ENCODE measurements at places on chromosomes 4 and X.

- DNase-seq, result peak; percentile 74
Measured at GRCh38 chr4:137685357-137685756, 153.1 kb upstream of the PCDH18 start.

GRCh38 chrX:121598356-121598755 is 550.9 kb downstream of the GLUD2 start:
- DNase-seq, result no peak

GRCh38 chr4:46594661-46595060 is 204.7 kb upstream of the GABRA2 start:
- no peak for DNase-seq

GRCh38 chrX:12779534-12779933 is 11.7 kb upstream of the PRPS2 start:
- DNase-seq, result no peak

DNA sequence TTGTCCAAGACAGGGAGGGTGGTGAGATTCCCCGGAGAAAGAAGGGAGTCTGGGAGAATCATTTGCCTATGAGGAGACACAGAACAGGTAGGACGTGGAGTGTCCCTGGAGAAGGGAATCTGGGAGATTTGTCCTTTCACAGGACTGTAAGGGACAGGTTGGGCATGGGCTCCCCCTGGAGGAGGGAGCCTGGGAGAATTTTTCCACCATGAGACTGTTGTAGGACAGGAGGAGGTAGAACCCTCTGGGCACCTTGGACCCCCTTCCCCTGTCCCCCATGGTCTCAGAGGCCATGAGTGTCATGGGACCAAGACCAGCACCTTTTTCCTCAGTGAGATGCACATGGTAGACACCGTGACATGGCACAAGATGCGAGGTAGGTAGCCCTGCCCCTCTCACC is 2.8 kb downstream of the PORCN start:
- peak; percentile 50 for DNase-seq

- peak; percentile 1 for DNase-seq
Measured at GRCh38 chr4:66921433-66921832, 623.9 kb downstream of the CENPC start.

GRCh38 chrX:153416781-153417450 is 5.6 kb downstream of the ZFP92 start:
- DNase-seq, result peak; percentile 19

Measured in EH (cell line).